Lower leg skin (tissue), 4 donors: ENCODE measurements at places on chromosomes 1 and 21.

GRCh38 chr1:59046730-59047157 is 250.2 kb upstream of the FGGY start:
- DNase-seq = no peak

GRCh38 chr21:45113543-45113942 is 39.2 kb downstream of the ADARB1 start:
- no peak for DNase-seq

DNA sequence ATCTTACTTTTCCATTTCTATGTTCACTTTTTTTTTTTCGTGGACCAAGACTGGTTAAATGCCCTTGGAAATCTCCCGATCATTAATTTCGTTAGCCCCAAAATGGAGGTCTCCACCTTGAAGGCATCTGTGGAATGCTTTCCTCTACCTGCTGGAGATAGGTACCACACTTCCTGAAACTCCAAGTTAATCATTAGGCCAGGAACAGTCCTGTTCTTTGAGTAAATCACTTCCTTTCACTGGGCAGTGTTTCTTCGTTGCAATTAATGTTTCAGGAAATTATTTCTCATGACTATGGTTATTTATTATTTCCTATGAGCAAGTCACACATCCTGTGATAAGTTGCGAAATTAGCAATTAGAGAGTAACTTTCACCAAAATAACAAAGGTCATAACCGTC is 225.2 kb upstream of the LYPLAL1 start:
- DNase-seq = no peak

- DNase-seq = no peak
Observed at GRCh38 chr21:34027721-34028461, 45.5 kb upstream of the MRPS6 start.

GRCh38 chr21:17002594-17003257 is 510.1 kb upstream of the CXADR start:
- no peak for DNase-seq

- no peak for DNase-seq
Observed at GRCh38 chr1:89986020-89986419, 8.9 kb upstream of the ZNF326 start.

GRCh38 chr1:23343221-23344110 is 618 bp downstream of the HNRNPR start:
- DNase-seq = no peak

GRCh38 chr1:147837964-147838292 is 64.7 kb upstream of the GJA8 start:
- no peak for DNase-seq

DNA sequence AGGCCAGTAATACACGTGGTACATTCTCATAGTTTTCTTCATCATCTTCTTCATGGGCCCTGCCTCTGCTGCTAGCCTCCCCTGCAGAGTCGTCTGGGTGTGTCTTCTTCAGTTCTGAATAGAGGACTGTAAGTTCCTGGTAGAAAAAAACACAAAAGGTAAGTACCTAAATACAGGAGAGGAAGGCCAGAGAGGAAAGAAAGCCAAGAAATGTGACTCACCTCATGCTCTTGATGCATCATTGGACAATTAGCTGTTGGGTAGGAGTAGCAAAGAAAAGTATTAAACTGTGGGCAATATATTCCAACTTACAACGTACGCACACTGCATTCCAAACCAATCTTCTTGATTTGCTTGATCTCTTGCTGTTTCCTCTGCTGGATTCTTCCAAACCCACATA is 21.8 kb downstream of the FCRL3 start:
- DNase-seq = no peak

DNA sequence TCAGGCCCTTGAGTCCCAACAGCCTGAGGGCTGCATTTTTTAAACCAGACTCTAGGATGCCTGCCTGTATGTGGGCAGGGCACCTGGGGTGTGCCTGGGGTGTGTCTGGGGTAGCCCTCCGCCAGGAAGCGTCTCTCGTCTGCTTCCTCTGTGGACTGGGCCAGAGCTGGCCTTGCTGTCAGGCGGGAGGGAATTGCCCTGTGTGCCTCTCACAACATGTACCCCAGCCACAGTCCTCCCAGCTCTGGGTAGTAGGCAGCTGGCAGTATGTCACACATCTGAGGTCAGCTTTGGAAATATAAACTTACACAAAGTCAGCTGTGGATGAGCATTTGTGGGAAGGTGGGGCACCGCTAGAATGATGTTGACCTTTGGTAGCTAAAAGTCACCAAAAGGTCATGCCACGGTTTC is 13.0 kb downstream of the TRAF5 start:
- no peak for DNase-seq

GRCh38 chr1:184428604-184429003 is 41.8 kb downstream of the C1orf21 start:
- no peak for DNase-seq

- DNase-seq = no peak
Observed at GRCh38 chr1:53294567-53294966, 33.3 kb downstream of the LRP8 start.

DNA sequence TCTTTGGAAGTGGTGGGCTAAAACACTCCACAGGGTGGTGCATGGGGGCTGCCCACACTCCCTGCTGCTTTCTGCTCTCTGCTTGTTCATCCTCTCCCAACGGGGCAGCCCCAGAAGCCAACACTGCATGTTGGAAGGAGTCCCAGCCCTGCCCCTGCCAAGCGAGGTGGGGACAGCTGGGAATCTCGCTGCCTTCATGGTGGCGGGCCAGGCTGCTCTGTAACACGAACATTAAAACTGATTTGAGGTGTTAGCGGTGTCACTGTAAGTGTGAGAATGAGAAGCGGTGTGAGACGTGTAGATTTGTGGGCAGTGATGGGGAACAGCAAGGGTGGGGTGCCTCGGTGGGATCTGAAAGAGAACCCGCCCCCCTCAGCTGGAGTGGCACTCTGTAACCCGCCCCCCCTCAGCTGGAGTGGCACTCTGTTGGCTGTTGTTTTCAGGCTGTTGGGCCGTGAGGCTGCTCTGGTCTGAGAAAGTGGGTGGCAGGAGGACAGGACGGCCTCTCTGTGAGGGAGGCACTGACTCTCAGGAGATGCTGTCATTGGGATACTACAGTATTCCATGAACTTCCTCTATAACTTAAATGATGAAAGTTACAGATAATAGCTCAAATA is 80.9 kb downstream of the PCBP3 start:
- no peak for DNase-seq

DNA sequence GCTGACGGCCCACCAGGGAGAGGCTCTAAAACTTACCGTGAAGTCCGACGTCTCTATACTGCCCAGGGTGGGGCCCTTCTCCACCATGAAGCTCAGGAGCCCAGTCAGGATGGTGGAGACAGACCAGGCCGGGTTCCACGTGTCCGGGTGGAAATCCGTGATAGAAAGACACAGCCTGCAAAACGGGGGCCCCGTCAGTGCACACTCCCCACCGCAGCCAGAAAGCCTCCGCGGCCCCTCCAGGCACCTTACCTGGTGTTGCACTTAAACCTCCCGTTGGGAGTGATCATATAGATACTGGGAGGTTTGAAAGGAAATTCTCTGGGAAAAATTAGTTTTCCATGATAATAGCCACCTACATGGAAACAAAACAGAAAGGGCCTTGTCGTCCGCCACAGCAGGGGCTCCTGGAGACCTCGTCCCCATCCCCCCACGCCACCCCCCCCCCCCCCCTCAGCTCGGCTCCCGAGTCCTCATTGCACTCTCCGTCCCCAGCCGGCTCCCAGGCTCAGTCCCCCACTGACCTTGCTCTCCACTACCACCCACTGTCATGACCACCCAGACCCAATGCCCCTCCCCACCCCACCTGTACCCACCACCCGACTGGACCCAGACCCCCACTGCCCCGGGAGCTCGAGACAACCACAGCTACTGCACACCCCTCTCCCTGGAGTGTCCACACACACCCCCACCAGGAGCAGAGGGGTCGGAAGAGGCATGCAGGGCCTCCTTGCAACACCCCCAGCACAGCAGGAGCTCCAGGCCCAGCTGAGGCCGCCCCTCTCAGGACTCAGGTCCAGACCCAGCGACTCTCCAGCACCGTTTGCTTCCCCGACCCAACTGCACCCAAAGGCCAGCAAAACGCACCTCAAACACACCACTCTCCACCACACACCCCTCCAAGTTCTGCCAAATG is 10.7 kb upstream of the C1QTNF12 start:
- DNase-seq = no peak

DNA sequence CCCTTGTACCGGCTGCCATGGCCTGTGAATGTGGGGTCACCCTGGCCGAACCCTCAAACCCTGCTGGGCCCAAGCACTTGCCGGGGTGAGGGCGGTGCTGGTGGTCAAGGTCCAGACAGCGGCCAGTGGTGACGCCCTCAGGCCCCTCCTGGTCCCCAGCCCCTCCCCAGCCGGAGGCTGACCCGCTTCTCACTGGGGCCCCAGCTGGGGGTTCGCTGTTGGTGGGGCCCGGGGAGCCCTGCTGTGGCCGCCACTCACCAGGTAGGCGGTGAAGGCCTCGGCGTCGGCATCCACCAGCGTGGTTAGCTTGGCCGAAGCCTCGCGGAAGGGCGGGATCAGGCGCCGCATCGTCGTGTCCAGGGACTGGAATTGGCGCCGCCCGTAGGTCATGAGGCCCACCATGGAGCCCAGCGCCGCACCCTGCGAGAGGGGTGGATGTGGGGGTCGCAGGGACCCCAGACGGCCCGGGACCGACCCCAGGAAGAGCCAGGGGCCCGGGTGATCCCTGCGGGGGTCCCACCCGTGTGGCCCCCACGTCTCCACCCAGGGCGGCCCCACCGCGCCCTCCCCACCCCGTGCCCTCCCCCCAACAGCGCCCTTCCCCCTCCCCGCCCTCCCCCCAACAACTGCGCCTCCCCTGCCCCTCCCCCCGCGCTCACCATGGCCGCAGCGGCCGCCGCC is 10.1 kb downstream of the FTCD start:
- DNase-seq = no peak

DNA sequence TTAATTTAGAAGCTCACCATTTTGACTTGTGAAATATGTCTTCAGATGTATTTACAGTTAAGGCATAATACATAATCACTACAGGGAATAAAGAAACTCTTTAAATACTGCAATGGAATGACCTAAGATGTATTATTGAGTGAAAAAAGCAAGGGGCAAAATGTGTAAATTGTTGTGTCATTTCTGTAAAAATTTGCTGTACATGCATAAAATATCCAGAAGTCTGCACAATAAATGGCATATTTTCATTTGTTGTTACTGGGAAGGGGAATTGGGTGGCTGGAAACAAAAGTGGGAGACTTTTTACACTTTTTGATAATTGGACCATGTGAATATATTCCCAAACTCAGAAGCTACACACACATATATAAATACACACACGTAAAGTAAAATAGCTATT is 17.1 kb downstream of the LRIG2 start:
- no peak for DNase-seq

GRCh38 chr1:31866450-31867032 is 50.7 kb upstream of the SPOCD1 start:
- DNase-seq = no peak

- no peak for DNase-seq
Observed at GRCh38 chr1:248730507-248731335, 24.8 kb downstream of the LYPD8 start.

DNA sequence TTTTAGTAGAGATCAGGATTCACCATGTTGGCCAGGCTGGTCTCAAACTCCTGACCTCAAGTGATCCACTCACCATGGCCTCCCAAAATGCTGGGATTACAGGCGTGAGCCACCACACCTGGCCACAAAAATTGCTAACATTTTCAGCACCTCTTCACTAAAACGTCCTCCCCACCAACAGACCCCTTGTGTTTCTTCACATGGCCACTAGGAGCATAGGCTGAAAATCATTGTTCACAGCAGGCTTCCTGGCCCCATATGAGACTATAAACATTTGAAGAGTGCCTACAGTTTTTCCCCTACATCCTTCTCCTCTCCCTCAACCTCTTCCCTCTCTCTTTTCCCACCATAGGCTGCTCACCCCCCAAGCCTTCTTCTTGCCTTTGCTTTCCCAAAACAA is 28.0 kb upstream of the SFPQ start:
- DNase-seq = no peak

- no peak for DNase-seq
Observed at GRCh38 chr1:91572044-91572443, 71.4 kb downstream of the CDC7 start.

DNA sequence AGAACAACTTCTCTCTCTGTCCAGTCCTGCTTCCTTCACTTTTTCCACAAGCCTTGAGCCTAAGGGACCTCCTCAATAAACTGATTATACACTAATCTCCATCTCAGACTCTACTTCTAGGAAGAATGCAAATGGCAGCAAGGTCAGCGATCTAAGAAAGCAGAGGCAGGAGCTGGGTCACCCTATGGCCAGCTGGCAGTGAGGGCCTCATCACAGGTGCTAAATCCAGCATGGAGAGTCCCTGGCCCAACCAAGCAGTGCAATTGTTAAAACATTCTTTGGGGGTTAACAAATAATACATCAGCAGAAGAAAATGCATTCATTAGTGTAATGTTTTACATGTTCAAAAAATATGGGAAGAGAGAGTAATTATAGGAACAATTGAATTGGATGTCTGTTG is 416.0 kb downstream of the SIPA1L2 start:
- no peak for DNase-seq

DNA sequence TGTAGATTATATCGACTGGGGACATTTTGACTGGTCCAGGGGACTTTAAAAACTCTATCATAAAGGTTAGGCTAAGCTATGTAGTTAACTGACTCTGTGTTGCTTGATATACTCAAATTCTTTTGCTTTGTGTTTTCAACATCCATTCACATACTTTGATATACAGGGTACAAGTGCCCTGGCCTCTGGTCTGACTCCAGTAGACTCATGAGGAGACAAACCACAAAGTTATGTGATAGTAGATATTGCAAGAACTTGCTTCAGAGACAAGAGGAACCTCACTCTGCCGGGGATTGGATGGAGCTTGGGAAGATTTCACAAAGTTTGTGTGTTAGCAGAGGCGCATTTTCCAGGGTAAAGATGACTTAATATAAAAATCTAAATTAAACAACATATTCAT is 1.3 kb downstream of the GORAB start:
- no peak for DNase-seq

DNA sequence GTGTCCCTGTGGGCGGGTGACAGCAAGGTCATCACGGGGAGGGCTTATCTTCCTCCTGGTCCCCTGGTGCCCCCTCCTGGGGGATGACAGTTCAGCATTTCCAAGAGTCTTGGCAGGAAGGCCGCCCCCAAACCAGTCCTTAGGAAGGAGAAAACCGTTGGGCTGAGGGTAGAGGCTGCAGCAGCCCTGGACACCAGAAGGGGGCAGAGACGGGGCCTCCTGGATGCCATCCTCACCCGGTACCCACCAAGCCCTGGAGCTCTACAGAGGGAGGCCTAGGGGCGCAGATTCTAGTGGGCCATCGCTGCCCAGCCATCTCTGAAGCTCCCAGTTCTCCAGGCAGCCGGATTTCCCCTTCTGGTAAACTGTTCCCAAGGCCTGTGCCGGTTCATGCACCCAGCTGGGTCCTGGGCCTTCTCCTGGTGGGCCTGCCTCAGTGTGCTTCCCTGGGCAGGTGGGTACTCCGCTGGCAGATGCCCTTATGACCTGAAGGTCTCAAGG is 14.8 kb upstream of the ZNF669 start:
- DNase-seq = no peak

GRCh38 chr1:83760226-83761021 is 238.5 kb downstream of the TTLL7 start:
- no peak for DNase-seq

- no peak for DNase-seq
Observed at GRCh38 chr1:43968348-43968948, 1.4 kb upstream of the DPH2 start.

GRCh38 chr1:32063261-32063681 is 9.5 kb upstream of the TMEM39B start:
- no peak for DNase-seq
